ENCODE measurements at places on chromosomes 2 and 18.

GRCh38 chr18:73245345-73245744 is 377.6 kb upstream of the NETO1 start:
- DNase-seq: no peak

DNA sequence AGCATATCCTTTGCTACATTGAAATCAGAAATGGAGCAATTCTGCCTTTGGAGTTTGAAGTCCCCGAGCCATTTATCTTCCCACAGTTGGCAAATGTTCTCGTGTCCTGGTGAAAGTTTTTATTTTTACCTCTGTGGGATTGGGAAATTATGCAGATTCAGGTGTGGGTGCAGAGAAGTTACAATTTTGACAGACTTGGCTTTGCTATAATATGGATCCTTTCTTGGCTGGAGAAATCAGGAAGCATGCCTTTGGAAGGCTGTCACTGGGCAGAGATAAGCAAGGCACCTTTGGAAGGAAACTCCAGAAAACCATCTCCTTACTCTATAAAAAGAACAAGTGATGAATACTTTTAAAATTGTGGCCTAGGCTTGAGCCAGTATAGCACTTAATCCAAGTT is 278.3 kb downstream of the SETBP1 start:
- no peak for DNase-seq

GRCh38 chr2:212021947-212022346 is 516.7 kb downstream of the ERBB4 start:
- DNase-seq: no peak

DNA sequence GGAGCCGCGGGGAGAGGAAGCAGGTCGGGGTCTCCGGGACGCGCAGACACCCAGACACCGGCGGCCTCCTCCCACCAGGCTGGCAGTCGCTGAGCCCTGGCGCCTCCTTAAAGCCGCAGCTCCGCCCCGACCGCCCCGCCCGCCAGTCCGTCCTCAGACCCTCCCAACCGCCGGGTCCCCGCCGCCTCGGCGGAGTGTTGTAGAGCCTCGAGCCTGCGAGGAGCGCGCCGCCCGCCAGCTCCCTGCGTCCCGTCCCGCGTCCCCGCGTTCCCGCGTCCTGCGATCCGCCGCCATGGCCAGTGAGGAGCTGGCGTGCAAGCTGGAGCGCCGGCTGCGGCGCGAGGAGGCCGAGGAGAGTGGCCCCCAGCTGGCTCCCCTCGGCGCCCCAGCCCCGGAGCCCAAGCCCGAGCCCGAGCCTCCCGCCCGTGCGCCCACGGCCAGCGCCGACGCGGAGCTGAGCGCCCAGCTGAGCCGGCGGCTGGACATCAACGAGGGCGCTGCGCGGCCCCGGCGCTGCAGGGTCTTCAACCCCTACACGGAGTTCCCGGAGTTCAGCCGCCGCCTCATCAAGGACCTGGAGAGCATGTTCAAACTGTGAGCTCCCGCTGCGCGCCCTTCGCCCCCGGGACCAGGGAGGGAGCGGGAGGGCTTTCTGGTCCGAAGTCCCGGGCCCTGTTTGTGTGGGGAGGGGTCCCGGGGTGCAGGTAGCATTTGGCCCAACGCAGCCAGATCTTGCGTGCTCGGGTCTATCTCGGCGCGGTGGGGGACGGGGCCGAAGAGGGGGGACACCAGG is at the start of gene EFHD1:
EFHD1 (plus strand) TSS at position 192 of the 793 bp plus-strand sequence; CDS start at position 293, 101 bp downstream.
- DNase-seq: no peak

- DNase-seq: no peak
Observed at GRCh38 chr2:174554529-174555150, 43.0 kb downstream of the WIPF1 start.

DNA sequence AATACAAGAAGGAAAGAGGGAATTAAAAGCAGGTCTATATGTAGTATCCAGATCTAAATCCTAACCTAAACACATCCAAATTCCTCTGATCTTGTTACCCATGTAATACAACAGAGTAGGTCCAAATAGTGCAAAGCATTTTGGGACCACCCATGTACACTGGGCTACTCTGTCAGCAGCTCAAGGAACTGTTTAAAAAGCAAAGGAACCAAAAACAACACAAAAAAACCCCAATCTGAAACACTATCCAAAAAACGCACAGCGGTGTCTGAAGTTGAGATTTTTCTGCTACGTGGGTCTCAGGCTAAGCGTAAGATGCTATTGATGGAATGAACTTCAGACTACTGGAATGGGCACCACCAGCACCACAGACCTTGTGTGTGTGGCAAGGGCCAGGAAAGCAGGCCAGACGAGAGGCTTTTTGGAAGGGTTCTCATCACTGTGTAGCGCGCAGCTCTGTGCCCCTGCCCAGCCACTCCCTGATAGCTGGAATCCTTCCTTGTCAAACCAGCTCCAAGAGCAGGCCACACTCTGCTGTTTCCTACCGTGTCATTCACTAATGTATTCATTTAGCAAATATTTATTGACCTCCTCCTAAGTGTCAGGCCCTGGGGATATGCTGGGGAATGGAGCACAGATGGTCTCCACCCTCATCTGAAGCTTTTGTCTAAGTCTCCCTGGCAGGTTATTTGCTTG is 101.4 kb downstream of the COLEC12 start:
- DNase-seq: no peak

DNA sequence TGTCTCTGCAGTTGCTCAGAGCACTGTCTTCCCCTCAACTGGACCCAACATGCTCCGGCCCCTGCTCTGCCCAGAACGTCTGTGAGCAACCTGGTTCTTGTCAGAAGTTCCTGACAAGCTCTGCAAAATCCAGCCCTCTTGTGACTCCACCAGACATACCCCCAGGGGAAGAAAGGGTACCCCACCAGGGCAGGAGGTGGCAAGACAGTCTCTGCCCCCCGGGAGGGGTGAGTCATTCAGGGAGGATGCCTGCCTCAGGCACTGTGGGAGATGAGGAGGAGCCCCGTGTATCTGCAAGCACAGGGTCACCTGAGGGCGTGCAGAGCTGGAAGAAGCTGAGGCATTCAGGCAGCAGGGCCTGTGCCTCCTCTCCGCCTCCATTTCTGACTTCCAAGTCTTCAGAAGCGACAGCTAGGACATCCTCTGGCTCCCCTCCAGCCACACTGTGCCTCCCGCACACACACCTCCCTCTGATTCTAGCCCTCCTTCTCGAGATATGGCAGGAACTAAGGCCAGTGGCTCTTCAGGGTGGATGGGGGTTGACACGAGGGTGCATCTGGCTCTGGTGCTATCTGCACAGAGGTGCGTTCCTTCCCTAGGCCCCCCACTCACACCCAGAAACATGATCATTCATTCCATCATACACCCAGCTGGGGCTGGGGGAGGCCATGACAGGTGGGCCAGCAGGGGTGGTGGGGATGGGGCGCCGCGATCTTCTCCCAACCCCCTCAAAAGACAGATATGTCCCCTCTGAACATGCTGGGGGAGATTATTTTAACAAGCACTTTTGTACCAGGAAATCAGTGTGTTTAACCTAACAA is 222.2 kb downstream of the CYP26B1 start:
- no peak for DNase-seq

GRCh38 chr2:117330641-117331040 is 483.9 kb upstream of the DDX18 start:
- no peak for DNase-seq

DNA sequence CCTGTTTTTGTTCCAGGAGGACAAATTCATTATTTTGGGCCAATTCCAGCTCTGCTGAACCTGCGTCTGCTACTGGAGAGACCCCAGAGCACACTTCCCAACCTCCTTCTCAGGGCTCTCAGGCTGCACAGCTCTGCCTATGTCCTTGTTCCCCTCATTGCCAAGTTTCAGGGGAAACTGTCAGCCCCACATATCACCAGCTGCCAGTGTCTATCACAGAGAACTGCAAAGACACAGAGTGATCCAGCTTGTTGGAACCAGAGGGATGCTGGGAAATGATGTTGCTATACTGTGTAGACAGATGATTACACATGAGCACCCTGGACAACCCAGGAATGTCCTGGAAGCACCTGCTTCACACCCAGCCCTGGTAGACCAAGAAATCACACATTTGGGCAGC is 67.4 kb upstream of the TMEM247 start:
- no peak for DNase-seq

GRCh38 chr2:42865884-42866881 is 73.8 kb upstream of the HAAO start:
- DNase-seq: no peak

DNA sequence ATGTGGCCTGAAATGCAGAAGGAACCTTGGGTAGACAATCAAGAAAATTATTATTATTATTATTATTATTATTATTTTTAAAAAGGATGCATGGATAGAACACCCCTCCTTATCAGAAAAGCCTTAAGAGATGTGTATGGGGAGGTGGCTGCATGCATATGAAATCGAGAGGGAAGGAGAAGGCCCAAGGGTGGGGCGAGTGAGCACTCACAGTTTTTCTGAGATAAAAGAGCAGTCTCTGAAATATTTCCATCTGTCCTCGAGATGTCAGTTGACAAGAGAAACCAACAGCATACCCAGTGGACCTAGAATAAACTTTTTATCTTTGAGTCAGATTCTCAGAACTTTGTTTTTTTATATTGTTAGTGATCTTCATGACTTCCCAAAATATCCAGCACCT is 282.9 kb downstream of the GPD2 start:
- no peak for DNase-seq

- no peak for DNase-seq
Observed at GRCh38 chr2:3451169-3451568, 68.2 kb downstream of the ADI1 start.

GRCh38 chr2:191264647-191265081 is 19.5 kb downstream of the MYO1B start:
- DNase-seq: peak; percentile 61

GRCh38 chr2:212227755-212228154 is 310.8 kb downstream of the ERBB4 start:
- peak; percentile 27 for DNase-seq

GRCh38 chr18:49094136-49094535 is 143.4 kb upstream of the SMAD7 start:
- DNase-seq: peak; percentile 72

GRCh38 chr2:32478889-32479620 is 122.2 kb downstream of the BIRC6 start:
- no peak for DNase-seq

DNA sequence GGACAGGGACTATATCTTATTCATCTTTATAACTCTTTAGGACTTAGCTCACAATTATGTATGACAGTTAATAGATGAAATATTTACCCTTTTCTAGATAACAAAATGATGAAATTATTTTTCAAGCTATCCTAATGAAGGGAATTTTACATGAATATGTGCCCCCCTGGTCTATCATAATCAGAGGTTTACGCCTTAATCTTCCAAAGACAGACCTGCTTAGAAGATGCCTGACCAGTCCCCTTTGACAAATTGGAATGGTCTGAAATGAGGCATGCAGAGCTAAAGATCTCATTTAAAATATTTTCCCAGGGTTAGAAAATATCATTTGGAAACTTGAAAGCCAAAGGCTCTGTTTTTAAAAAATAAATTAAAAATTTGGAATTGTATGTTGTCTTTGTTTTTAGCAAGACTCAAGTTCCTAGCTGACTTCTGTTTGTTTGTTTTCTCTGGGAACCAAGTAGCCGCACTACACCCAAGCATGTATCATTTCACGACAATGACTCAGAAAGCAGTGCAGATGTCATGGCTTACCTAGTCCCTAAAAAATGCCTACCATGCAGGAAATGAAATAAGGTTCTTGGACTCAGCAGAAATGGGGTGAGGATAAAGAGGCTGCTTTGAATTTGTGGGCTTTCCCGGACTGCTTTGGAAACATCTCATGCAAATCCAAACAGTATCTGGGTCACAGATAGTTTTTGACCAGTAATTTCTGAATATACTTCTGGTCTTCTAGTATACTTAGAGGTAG is 162.1 kb downstream of the ZEB2 start:
- peak; percentile 42 for DNase-seq

GRCh38 chr18:55861266-55861665 is 273.3 kb upstream of the TCF4 start:
- no peak for DNase-seq

- DNase-seq: no peak
Observed at GRCh38 chr18:5710235-5710634, 166.4 kb upstream of the EPB41L3 start.

DNA sequence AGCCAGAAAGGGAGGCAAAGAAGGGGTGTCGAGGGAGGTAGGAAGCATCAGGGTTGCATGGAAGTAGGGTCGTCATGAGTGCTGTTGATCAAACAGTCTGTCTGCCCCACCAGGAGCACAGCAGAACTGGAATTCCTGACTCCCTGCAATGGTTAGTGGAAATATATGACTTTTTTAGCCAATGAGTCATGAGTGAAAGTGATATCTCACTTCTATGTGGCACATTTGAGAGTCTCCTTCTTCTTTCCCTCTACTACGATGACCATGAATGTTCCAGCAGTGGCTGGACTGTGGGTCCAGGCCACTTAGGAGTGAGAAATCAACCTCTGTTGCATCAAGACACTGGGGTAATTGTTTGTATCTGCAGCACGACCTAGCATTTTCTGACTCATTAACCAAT is 199.5 kb downstream of the TTC32 start:
- no peak for DNase-seq

- DNase-seq: no peak
Observed at GRCh38 chr2:166725927-166726924, 162.1 kb upstream of the XIRP2 start.

GRCh38 chr2:26355038-26355995 is 8.7 kb upstream of the ADGRF3 start:
- peak; percentile 55 for DNase-seq

DNA sequence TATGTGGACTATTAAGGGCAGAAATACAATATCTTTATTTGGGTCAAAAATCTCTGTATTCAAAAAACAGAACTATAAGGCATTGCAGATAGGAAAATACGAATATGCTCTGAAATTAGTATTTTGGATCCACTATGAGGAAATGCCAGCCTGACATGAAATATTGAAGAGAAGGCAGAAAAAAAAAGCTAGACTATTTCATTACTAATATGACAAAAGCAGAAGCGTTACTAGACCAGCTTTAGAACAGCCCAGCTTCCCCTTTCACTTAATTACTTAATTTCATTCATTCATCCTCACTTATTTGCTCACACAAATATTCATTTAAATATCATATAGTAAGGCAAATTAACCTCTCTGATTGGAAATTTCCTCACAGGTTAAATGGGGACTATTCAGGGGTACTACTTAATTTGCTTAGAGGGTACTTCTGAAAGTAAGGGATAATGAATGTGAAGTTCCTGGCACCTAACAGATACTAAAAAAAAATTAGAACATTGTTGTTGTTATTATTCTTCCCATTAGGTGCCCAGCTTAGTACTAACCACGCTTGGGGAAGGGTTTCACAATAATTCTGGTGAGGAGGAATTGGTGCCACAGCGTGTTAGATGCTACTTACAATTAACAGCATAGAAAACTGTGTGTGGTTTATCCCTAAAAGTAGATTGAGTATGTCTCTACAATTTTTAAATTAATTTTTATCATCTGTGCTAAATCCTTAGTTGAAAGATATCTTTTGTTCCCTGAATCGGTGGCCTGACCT is 71.1 kb upstream of the CTLA4 start:
- DNase-seq: no peak

- no peak for DNase-seq
Observed at GRCh38 chr2:172113617-172114016, 10.9 kb upstream of the DLX2 start.

GRCh38 chr2:124480958-124481357 is 455.9 kb downstream of the CNTNAP5 start:
- no peak for DNase-seq
